ENCODE measurements at places on chromosomes 7 and 10.

GRCh38 chr7:828793-829561 is 3.3 kb upstream of the SUN1 start:
- no peak for DNase-seq

DNA sequence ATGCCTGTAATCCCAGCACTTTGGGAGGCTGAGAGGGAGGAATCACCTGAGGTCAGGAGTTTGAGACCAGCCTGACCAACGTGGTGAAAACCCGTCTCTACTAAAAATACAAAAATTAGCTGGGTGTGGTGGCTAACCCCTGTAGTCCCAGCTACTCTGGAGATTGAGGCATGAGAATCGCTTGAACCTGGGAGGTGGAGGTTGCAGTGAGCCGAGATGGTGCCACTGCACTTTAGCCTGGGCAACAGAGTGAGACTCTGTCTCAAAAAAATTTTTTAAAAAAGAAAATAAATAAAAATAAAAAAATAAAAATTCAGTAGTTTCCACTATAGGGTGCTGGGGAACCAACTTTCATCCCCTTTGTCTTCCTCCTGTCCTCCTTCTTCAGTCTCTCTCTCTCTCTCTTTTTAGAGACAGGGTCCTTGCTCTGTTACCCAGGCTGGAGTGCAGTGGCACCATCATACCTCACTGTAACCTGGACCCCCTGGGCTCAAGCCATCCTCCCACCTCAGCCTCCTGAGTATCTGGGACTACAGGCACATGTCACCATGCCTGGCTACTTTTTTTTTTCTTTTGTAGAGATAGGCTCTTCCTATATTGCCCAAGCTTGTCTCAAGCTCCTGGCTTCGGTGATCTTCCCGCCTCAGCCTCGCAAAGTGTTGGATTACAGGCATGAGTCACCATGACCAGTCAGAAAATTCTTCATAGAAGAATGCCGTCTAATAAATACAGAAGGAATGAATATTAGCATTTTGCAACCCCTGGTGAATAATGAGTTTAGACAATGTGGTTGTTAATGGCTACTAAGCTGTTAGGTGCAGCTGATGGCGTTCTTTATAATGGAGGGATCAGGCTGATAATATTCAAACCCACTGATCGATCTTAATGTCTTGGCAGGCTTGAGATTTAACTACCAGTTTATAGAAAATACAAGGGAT is 20.6 kb downstream of the RBM20 start:
- DNase-seq, result no peak

DNA sequence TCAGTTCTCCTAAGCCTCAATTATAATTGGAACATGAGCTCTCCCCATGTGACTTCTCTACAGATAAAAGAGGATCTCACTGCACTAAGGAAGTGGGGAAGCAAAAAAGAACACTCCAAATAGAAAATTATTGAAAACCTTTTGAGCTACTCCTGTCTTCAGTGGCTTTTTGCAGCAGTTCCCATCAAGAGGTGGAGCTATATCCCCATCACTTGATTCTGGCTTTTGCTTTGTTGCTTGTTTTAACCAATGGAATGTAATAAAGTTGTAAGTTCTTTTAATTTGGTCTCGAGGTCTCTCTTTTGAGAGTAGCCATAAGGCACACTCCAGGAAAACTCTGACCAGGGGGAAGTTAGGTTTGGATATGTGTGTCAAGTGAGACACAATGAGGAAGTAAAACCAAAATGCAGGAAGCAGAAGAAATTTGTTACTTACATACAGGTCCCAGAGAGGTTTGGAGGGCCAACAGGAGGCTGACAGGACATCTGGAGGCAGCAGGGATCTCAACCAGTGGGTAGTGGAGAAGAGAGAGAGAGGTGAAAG is 569.4 kb downstream of the HTR7 start:
- no peak for DNase-seq

DNA sequence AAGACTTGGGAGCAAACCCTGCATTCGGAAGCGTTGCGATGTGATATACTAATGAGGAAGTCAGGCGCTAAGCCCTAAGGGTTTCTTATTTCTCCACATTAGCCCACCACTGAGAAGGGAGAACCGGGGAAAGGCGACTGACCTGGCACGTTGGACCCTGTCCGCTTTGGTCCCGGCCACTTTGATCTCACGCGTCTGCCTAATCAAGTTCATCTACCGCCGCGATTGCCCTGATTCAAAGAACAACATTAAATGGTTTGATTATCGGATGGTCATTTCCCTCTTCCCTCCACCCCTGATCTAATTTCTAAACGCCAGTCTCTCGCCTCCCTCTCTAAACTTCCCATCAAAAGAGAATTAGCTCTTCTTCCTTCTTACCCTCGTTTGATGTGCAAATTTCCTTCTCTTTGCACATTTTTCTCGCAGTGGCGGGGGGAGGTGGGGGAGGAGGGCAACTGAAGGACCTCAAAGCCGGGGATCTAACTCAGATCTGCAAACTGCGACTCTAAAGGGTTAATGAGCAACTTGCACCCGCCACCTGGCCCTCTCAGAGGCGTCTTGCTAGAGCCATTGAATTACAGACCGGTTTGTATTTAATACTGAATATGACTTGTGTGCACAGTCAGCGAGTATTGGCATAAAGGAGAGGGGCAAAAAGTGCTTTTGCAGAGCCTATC is 687 bp upstream of the DKK1 start:
- DNase-seq, result no peak

GRCh38 chr10:129421399-129422010 is 45.5 kb upstream of the MGMT start:
- no peak for DNase-seq

DNA sequence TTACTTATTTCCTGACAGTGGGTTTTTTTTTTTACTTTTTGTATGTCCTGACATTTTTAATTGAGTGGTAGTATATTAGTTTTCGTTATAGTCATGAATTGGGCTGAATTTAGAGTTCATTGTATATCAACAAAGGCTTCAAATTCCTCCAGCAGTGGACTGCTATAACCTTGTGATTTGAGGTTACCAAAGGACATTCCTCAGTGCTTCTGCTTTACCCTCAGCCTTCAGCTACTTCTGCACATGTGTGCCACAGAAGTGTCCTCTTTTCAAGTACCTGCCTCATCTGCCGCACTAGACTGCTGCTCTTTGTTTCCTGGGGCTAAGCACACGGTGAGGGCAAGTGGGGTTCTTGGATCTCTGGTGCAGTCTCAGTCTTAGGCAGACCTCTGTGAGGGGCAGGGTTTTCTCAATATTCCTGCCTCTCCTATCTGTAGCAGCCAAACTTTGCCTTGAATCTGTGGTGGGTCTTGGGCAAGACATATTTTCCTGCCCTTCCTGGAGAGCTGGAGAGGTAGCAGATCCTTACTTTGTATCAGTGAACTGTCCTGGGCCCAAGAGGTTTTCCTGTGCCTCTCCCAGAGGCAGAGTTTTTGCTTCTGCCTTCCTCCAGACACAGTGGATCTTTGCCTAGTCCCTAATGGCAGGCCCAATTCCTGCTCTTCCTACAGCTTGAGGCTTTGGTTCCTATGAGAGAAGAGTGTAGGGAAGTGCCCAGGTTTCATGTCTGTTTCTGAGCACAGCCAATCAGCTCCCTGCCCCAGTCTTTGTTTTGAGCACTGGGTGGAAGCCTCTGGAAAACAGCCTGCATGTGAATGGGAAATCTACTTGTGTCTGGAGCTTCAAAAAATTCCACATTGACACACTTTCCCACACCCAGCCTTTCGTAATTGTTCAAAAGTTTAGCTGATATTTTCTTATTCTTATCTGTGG is 39.0 kb upstream of the STRIP2 start:
- DNase-seq, result no peak

DNA sequence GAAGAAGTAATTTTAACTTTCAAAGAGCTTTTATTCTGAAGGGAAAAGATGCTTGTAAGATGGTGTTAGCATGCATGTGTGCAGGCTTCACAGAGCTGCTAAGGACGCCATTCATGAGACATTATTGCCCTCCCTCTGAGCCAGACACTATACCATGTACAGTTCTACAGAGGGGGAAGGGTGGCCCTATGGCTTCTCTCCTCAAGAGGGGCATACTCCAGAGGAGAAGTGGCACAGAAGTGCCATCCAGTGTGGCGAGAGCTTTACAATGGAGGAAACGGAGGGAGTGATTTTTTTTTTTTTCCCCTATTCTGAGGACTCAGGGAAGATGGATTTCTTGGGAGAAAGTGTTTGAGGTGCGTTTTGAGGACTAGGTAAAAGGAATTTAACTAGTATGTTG is 119.5 kb downstream of the BICC1 start:
- no peak for DNase-seq

- DNase-seq, result no peak
Observed at GRCh38 chr7:132402751-132403245, 173.5 kb downstream of the PLXNA4 start.

DNA sequence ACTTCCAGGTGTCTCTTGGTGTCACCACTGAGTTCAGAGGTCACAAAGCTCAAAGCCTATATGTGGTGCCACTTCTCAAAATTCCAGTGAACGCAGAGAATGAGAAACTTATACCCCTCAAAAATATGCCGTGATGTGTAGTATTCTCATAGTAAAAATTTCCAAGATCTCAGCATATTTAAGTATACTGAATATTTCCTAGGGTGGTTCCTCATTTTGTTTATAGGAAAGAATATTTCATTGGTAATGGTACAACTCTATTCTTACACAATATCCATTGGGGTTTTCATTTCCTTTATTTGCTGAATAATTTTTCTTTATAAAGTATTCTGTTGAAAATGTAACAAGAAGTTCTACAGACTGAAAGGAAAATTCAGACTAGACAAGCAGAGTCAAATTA is 58.9 kb upstream of the ADO start:
- no peak for DNase-seq

GRCh38 chr7:139183251-139183650 is 47.8 kb upstream of the UBN2 start:
- no peak for DNase-seq

GRCh38 chr10:87733081-87733480 is 73.4 kb downstream of the PAPSS2 start:
- DNase-seq, result no peak

GRCh38 chr7:36090976-36091873 is 61.8 kb upstream of the EEPD1 start:
- DNase-seq, result no peak

GRCh38 chr10:91980319-91980718 is 56.7 kb downstream of the BTAF1 start:
- DNase-seq, result no peak

DNA sequence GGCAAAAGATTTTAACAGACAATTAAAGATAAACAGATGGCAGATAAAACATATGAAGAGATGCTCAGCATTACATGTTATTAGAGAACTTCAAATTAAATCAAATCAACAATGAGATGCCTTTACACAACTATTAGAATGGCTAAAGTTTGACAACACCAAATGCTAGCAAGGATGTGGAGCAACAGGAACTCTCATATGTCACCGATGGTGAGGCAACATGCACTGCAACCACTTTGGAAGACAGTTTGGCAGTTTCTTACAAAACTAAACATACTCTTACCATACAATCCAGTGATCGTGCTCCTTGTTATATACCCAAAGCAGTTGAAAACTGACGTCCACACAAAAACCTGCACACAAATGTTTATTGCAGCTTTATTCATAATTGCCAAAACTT is 13.7 kb upstream of the ATE1 start:
- no peak for DNase-seq

DNA sequence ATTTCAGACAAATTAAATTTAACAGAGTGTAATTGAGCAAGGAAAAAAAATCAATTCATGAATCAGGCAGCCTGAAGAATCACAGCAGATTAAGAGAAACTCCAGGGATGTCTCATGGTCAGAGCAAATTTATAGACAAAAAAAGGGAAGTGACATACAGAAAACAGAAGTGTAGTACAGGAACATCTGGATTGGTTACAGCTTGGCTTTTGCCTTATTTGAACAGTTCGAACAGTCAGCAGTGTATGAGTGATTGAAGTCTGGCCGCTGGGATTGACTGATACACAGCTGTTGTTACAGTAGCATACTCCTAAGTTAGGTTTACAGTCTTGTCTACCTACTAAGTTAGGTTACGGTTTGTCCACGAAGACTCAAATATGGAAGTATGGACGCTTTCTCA is 255.3 kb downstream of the HPSE2 start:
- no peak for DNase-seq

DNA sequence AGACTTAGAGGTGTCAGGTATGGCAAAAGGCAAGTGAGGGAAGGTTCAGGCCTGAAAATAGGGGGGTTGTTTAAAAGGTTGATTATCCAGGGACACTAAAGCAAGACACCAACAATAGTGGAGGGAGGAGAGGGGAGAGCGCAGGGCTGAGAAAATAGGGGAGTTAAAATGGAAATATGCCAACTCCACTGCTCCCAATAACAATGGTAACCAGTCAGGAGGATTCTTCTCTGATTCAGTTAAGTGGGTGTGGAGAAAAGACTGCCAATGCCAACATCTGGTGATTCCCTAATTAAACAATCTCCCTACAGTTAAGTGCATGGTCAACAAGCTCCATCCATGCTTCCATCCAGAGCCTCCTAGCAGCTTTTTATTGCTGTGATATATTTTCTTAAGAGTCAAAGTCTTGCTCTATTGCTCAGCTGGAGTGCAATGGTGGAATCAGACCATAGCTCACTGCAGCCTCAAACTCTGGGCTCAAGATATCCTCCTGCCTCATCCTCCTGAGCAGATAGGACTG is 183.3 kb downstream of the JAZF1 start:
- DNase-seq, result no peak

GRCh38 chr7:151308791-151309190 is 32.8 kb upstream of the NUB1 start:
- DNase-seq, result no peak

- DNase-seq, result no peak
Observed at GRCh38 chr10:66941491-66941890, 15.7 kb downstream of the LRRTM3 start.

DNA sequence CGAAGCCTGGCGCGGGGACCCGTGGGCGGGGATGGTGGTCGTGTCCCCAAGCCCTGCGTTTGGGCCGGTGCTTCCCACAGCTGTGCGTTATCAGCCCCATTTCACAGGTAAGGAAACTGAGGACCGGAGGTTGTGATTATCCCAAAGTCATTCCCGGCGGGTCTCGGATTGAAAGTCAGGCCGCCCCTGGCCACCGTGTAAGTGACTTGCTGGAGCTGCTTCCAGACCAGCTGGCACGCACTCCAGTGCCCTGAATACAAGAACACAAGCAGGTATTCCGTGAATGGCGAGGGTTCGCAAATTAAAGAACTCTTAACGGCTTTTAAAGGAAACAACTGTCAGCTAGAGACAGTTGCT is 675 bp upstream of the ATE1 start:
- DNase-seq, result no peak

- DNase-seq, result no peak
Observed at GRCh38 chr7:116162992-116163391, 47.3 kb upstream of the TES start.

- no peak for DNase-seq
Observed at GRCh38 chr7:107506674-107507339, 37.0 kb downstream of the GPR22 start.

- DNase-seq, result no peak
Observed at GRCh38 chr10:130396044-130396443, 259.9 kb downstream of the GLRX3 start.

- DNase-seq, result no peak
Observed at GRCh38 chr10:18875477-18875876, 173.1 kb upstream of the MALRD1 start.

- DNase-seq, result no peak
Observed at GRCh38 chr7:149620961-149621360, 123.4 kb upstream of the ZNF746 start.
